ENCODE measurements at places on chromosomes 6 and 20.
A peak's percentile ranks its signal among the peaks of the same experiment; 100 is the strongest.

DNA sequence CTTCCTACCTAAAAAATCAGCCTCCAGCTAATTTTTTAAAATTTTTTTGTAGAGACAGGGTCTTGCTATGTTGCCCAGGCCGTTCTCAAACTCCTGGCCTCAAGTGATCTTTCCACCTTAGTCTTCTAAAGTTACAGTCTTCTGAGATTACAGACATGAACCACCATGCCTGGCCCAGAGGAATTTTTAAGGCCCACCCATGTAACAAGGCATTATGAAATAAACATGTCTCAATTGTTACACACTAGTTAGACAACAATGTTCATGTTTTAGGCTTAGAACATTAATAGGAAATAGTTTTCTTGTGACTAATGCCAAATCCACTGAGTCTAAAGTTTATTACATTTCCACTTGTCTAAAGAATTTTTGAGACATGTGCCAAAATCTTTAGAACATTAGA lies 221.2 kb downstream of the LAMA2 start:
- DNase-seq = no peak

- peak; percentile 91 for DNase-seq
Observed at GRCh38 chr20:35615667-35616464, at the start of gene SPAG4. SPAG4 (plus strand) TSS chr20:35615829; CDS start chr20:35616004, 175 bp downstream.

DNA sequence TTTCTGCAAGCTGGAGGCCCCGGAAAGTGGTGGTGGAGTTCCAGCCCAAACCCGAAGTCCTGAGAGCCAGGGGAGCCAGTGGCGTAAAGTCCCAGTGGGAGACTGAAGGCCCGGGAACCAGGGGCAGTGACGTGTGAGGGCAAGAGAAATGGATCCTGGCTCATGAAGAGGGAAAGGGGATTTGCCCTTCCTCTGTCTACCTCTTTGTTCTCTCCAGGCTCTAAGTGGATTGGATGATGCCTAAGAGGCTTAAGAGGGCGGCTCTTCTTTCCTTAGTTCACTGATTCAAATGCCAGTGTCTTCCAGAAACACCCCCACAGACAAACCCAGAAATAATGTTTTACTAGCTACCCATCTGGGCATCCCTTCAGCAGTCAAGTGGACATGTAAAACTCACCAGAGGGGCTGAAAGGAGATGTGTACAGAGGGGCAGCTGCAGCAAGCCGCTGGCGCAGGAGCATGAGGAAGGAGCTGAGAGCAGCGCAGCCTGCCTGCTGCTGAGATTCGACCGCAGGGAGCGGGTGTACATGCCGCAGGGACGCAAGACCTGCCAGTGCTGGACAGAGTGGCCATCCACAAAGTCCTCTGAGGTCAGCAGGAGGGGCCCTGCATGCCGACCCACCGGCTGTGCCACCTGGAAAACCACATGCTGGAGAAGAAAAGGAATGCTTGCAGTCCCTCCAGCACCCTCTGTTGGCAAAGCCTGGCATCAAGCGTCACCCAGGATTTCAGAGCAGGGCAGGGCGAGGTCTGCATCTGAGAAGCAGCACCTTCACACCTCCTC lies 29.5 kb downstream of the CDYL start:
- DNase-seq = peak; percentile 97

DNA sequence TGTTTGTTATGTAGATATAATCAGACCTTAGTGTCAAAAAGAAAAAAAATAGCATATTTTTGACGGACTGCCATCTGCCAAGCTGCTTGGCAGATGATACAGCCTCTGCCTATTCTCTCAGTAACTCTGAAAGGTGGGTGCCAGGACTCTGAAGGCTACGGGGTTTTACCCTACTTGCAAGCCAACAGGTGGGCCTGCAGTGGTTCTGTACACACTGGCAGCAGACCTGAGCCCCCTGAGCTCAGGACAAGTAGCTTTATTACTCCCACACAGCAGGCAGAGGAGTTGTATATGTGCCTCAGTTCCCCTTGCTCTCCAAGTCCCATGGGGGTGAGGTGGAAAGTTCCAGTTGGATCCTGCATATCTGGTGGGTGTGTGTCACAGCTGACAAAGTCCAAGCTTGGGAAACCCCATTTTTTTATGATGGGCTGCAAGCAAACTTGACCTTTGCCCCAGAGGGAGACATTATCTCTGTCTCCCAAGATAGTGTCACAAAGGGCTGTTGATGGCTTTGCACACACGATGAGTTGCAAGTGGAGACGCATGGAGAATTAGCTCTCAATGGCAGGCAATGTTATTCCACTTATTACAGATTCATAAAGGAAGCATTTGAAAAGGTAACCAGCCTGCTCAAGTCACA lies 20.5 kb upstream of the AFDN start:
- DNase-seq = no peak

DNA sequence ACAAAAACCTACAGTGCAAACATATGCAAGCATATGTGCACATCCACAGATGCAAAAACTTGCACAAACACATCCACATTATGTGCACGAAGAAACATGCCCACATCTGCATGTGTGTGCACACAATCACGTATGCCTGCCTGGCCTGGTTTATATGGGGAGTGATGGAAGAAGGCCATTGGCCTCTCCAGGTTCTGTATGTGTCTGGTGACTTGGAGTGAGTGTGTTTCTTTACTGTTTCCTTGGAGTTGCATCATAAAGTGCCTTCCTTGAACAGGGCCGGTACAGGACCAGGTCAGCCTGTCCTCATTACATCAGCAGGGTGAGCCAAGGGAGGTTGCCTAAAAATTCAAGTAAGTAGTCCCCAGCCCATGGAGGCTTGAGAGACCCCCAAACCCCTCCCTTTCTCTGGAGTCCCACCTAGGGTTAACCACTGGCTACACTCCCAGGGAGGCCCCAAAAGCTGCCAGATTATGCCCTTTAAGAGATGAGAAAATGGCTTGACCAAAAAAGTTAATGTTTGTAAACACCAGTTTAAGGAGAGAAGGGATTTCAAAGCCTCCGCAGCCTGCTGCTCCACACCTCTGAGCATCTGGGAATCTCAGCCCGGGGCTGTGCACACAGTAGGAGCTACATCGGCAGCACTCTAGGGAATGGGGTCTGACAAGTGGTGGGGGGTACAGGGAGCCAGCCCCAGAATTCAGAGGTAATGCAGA lies 140.8 kb downstream of the VEGFA start:
- no peak for DNase-seq

DNA sequence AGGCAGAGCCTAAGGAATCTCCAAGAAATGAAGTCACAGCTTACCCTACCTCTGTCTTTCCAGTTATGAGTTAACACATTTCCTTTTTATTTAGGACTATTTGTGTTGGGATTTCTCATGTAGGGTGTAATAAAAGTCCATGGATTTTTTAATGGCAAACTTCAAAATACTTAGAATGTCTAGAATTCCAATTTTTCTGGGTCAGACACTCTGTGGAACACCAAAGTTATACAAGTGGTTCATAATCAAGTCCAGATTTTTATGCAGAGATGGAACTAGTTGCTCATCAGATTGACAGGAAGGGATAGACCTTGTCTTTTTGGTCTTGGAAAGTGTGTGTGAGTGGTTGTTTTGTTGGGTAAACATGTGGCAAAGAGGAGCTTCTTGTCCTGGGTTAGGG lies 303.5 kb upstream of the RNF24 start:
- DNase-seq = no peak

DNA sequence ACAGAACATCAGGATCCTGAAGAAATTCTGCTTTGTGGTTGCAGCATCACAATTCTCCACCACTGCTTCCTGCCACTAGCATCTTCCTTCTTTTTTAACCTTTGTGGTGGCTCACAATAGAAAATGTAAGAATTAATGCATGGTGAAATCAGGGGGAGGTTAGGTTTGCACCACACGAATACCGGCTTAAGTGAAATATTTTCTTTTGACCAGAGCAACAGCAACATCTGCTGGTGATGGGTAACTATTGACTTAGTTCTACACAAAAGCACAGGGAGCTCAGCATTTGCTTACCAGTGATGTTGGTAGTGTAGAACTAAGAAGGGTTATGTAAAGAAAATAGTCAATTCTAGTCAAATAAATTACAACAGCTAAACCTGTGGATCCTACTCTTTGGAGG lies 280.5 kb downstream of the SYNE1 start:
- DNase-seq = peak; percentile 38

GRCh38 chr6:44723439-44724197 lies 336.1 kb downstream of the CDC5L start:
- DNase-seq = peak; percentile 5

DNA sequence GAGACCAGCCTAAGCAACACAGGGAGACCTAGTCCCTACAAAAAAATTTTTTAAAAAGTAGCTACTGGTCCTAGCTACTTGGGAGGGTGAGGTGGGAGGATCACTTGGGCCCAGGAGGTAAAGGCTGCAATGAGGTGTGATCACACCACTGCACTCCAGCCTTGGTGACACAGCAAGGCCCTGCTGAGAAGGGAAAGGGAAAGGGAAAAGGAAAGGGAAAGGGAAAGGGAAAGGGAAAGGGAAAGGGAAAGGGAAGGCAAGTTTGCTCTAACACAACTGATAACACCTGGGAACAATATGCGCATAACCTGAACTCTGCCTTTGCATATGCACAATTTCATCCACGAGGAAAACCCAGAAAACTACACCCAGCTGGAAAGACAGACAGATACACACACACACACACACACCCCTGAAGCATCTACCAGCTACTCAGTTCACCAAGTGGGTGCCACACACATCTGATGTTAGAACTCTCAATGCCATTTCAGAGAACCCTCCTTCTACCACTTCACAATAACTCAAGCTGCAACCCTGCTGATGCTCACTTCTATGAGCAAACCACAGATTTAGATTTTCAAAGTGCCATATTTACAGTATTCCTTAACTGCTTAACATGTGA lies 19.1 kb downstream of the B4GALT5 start:
- DNase-seq = no peak

GRCh38 chr6:11066505-11067347 lies 22.6 kb upstream of the ELOVL2 start:
- no peak for DNase-seq

DNA sequence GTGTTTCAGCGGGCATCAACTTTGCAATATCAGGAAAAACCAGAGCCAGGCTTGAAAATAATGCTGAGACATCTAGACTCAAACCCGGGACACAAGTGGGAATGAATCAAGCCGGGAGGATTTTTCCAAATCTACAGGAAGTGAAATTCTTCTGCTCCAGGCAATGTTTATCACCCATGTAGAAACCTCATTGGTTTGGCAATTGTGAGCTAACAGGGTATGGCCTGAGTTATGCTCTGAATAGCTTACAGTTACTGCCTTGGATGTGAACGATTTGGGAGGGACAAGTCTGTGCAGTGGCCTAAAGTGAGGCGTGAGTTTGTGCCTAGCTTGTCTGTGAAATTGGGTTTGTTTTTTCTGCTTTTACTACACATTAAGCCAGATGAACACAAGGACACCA lies 87.4 kb downstream of the PCSK2 start:
- DNase-seq = no peak

Data from NCI-H524 treated with DMSO at 0.1 percent for 48 hours (cell line).